ENCODE measurements at places on chromosomes 3 and 15.

GRCh38 chr3:50607271-50608091 lies 4.1 kb downstream of the CISH start:
- no peak for DNase-seq

DNA sequence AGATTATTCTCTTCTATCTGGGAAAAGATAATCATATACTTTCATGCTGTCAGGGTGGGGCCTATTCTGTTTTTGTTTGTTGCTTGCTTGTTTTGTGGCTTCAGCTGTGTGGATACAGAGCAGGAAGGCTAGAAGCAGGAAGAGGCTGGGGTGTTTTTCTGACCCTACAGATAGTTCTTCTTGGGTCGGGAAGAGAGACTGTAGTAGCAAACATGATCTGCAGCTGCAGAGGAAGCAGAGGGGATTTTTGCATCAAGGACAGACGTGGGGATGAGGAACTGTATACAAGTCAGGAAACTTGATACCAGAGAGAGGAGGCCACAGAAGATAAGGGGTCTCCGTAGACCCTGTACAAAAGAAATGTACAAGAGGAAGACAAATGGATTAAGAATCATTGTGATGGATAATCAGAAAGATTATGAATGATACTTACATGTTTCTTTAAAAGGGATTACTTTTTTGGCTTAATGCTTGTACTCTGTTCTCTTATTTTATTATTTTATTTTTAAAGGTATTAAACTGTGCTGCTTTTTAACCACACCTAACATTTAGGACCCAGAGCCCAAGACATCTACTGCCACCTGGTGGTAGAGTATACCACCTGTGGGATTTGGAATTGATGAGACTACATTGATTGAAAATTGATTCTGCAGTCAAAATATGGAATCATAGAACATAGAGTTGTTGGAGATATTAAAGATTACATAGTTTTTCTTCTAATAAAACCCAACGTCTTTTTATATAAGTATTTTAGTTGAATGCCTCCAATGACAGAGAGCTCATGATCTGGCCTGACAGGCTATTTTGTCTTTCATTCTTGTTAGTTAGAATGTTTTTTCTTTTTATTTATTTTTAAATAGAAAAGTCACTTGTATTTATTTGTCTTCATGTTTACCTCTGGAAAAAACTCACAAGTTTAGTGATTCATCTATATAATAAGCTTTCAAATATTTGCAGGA lies 87.3 kb upstream of the ROPN1 start:
- DNase-seq: no peak

DNA sequence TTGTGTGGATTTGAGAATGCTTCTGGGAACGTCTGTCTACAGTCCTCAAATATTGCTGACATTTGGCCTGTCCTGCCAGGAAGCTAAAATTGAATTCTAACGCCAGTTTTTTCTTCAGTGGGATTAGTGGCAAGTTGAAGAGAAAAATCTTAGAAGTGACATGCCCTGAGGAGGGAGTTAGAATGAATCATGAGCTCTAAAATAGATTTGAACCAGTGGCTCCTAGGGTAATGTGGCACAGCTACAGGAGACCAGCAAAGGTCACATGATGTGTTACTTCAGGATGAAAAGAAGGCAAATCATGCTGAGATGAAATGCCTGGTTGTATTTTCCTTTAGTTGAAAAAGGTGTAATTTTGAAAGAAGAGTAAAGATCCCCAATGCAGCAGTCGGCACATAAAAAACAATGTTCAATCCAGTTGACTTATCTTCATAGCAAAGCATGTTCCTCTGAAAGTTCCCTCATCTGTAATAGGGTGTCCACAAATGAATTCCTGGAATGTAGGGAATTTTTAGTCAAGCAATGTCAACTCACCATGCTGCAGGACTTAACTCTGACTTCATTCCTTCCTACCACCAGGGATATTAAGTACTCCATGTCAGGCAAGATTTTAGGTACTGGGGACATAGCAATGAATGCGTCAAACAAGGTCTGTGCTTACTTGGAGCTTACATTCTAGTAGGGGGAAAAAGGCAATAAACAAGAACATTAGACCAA lies 171.6 kb downstream of the CADPS start:
- DNase-seq: no peak

GRCh38 chr15:27731776-27732175 lies 367.3 kb downstream of the OCA2 start:
- no peak for DNase-seq

GRCh38 chr15:35450492-35450891 lies 95.5 kb downstream of the DPH6 start:
- no peak for DNase-seq

DNA sequence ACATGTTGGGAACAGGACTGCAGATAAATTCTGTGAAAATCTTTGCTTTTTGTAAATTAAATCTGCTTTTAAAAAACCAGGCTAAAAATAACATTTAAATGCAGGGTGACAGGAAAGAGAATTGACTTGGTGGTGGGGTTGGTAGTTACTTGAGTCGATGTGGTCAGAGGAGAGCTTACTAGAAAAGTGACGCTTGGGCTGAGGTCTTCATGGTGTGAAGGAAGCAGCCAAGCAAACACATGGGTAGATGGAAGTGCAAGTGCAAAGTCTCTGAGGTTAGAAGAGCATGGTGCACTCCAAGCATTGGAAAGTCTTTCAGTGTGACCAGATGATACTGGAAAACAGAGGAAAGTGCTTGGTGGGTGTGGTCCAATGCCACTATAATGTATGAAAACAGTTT lies 86.4 kb upstream of the THBS1 start:
- no peak for DNase-seq

DNA sequence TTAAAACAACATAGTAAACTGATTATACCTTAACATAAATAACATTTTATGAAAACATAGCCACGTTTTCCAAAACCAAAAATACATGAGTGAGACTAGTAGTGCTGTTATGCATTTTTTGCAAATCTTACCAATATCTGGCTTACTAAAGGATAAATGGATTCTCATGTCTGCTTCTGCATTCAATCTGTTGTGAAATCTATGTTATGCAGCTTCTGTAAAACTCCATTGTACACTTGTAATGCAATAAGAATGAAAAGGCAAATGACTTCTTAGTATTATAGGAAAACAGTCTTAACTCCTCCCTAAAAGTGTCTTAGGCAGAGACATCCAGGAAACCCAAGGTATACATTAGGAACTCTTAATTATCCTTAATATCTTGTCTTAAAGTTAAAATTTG lies 330.9 kb upstream of the THBS1 start:
- no peak for DNase-seq

DNA sequence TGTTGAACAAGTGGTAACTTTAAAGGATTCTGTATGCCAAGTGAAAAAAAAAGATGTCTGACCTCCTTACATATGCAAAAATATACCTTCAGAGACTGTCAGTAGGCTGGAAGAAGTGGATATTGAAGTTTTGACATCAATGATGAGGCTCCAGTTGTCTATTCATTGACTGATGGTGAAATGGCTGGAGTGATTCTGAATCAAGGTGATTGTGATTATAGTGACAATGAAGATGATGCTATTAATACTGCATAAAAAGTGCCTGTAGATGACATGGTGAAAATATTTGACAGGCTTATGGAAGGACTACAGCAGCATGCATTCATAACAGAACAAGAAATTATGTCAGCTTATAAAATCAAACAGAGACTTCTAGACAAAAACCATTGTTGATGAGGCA lies 4.1 kb downstream of the CCR8 start:
- no peak for DNase-seq

DNA sequence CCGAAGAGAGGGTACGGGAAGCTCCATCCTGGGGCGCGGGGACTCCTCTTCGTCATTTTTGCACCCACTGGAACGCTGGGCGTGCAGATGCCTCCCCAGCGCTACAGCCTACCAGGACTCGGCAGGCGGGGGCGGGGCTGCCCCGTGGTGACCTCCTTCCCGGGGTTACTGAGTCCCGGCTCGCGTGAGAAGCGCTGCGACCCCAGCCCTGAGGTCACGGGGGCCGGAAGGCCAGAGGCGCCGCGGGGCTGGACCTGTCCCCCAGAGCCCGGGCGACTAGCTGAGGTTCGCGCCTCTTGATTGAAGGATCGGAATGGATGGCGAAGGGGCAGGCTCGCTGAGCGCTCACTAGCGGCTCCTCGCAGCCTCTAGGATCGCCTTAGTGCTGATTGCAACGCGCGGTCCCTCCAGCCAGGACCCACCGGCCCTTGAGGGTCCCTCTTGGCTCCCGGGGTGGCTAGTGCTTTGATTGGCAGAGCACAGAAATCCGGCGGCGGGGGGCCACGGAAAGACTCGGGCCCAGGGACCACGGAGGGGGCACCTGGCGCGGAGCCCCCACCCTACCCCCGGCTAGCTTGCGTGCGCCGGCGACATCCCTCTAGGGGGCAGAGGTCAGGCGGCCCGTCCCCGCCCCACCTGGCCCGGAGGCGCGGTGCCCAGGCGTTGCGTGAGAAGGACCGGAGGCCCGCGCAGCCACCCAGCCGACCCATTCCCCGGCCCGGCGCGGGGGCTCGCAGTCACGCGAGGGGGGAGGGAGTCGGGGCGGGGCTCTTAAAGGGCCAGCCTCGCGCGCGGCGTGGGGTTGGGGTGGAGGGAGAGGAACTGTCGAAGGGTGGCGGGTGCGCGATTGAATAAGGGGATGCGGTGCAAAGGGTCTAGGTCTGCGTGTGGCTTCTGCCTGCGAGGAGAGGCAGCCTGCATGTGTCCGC lies 781 bp upstream of the CYP1A1 start:
- DNase-seq: peak; percentile 72

DNA sequence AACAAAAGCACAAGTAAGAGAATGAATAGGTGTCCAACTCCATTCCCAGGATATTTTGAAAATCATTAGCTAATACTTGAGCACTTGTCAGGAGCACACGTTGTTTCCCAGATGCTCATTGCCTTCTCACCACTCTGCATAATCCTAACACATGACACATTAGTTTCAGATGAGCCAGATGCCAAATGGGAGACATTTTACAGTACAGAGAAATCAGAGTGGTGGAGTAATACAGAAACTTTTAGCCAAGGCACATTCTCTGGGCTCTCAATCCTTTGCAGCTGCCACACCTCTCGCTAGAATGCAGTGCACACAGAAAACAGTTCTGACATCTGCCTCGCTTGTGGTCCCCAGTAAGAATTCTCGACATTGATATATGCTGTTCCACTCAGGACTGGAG lies 76.6 kb downstream of the P3H2 start:
- no peak for DNase-seq

- no peak for DNase-seq
Observed at GRCh38 chr15:98785807-98786621, 137.7 kb downstream of the IGF1R start.
